SK-N-SH treated with all-trans-retinoic acid at 6 μM for 48 hours (cell line): ENCODE measurements at places on chromosomes 4 and X.

DNA sequence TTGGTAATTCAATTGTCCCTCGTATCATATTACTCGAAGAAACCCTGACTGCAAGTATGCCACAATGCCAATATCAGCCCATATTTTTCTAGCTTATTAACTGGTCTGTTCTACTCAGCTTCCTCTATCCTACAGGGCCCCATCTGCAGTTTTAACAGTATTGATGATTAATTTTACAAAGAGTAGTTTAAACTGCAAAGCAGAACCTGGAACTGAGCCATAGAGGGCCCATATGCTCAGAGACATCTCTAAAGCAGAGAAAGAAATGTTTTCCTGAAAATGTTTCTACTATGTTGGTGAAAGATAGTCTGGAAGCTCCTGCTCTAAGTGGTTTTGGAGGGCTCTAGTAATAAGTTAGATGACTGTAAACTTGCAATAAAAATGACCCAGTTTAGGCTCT lies 259.4 kb upstream of the CENPE start:
- no peak for ATAC-seq

DNA sequence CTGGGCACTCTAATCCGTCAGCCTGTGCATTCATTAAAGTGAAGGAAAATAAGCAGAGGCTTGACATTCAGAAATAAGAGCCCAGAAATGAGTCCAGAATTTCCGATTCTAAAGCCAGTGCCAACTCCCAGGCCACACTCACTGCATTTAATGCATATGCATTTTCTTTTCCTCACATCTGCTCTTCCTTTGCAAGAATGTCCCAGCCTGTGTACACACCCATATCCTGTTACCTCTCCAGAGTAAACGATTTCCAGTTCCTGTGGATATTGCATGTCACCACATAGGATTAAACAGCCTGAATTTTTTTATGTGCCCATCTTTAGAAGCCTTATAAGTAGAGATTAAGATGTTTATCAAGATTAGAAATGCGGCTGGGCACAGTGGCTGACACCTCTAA lies 27.5 kb downstream of the ARX start:
- ATAC-seq = no peak

- ATAC-seq = no peak
Observed at GRCh38 chr4:16450724-16451123, 224.5 kb upstream of the TAPT1 start.

DNA sequence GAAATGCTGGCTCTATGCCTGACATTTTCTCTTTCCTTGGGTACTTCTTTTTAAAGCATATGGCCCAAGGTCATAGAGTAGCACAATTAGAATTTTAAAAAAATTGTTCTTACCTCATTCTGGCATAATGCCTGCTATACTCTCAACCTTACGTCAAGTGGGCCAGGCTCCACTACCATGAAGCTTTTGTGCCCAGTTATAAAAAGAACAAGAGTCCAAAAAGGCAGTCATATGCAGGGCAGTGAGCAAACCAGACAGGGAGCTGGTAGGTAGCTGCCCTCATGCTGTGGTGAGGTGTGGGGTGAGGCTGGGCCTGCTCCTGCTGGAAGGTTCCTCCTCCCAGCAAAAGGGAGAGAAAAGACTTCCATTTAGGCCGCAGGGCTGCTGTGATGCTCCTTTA lies 64.4 kb upstream of the UCP1 start:
- ATAC-seq = no peak

- peak; percentile 92 for ATAC-seq
Observed at GRCh38 chr4:89134775-89135319, 23.5 kb downstream of the TIGD2 start.

- ATAC-seq = no peak
Observed at GRCh38 chr4:15958562-15958961, 4.4 kb downstream of the FGFBP2 start.

GRCh38 chr4:156021298-156021697 lies 67.6 kb upstream of the CTSO start:
- no peak for ATAC-seq

DNA sequence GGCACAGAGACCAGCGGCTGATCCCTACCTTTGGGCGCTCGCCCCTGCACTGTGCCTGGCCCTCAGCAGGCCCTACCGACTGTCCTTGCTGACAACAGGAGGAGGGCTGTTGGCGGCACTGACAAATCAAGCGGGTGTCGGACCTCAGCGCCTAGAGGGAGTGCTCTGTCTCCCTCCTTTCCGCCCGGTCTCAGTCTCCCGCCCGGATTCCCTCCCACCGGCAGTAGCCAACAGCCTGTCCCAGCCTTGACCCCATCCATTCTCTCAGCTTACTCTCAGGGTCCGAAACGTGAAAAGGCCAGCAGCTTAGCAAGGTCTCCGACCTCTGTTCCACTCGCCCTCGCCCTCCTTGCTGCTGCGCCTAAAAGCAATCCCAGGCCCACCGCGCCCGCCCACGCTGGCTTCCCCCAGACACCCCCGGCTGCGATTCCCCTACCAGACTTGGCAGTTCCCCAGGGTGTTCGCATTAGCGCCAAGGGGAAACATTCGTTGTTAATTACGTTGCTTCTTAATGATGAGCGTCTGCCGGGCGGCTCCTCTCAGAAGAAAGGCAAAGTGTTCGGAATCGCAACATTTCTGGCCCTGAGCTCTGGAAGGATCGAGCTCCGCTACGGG lies 96.2 kb downstream of the SOWAHB start:
- no peak for ATAC-seq

DNA sequence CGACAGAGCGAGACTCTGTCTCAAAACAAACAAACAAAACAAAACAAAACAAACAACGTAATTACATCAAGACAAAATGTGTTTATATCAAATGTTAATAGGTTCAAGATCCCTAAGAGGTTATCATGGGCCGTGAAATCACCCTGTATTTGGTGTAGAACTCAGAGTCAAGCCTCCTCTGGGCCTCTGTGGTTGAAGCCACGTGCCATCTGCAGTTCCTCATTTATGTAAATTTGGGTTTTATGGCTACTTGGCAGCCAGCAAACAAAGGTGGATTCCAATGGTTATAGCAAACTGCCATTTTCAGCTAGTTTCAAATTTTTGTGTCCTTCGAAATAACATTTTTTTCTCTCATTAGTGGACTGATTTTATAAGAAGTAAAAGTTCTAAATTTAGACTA lies 16.4 kb downstream of the NSDHL start:
- ATAC-seq = no peak

DNA sequence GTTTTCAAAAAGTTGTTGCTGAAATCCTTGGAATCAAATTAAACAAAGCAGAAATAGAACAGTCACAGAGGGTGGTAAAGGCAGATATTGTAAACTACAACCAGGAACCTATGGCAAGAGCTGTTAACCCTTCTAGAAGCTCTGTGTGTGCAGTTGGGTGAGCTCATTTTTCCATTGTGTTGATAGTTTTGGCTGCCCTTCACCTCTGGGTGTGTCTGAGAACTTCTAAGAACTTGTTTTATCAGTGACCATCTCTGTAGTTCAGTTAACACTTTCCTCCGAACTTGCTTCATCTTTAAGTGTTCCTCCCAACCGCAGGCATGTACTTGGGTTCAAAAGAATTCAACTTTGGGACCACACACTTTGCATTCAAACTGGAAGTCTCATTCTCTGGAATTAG lies 32.7 kb downstream of the RBMX start:
- no peak for ATAC-seq

DNA sequence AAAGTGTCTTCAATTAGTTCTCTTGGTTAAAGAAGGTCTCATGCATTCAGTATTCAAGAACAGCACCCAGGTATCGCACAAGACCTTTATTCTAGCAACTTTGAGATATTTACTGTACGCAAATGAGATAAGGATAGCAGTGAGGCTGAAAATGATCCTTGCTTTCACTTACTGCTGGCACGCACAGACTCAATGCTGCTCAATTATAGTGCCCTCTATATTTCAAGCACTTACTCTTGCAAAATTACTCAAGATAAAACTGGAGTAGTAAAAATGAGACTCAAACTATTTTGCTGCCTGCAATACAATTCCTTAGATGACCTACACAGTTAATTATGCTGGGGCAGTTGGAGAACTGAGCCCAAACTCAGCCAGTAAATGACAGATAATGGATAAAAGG lies 60.9 kb downstream of the ADGRA3 start:
- no peak for ATAC-seq

DNA sequence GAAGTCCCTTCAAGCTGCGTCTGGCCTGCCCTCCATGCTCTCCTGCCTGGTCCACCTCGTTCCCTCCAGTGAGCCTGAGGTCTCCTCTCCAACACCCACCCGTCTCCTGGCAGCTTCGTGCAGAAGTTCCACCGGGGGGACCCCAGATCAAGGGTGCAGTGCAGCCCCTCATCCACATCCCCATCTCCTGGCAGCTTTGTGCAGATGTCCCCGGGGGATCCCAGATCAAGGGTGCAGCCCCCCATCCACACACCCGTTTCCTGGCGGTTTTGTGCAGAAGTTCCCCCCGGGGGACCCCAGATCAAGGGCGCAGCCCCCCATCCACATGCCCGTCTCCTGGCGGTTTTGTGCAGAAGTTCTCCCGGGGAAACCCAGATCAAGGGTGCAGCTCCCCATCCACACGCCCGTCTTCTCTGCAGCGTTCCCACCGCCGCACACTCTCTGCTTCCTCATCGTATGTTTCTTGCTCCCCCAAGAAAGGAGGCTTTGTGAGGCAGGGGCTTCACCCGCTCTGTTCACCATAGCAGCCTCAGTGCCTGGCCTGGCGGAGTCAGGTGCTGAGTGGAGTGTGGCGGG lies 35.7 kb downstream of the PIGG start:
- ATAC-seq = no peak

DNA sequence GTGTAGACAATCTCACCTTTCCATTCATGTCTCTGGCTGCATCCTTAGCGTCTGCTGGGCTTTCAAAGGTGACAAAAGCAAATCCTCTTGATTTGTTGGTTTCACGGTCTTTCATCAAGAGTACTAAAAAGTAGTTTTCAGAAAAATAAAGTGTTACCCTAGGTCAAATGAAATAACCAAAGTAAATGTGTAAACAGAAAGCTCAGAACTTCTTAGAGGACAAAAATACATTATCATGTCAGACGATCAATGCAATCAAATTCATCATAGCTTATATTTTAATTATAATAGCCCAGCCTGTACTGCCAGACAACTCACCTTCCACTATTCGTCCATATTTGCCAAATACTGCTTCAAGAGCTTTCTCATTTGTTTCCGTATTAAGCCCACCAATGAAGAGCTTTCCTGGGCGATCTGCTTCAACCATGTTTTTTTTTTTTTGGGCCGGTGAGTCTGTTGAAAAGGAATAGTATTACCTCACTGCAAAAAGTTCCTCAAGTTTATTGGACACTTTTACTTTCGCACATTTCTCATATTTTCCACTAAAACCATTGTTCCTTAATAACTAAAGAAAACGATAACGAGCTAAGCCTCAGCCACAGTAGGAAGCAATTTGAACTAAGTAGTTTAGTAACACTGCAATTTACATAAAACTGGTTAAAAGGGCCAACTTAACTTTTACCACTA lies 1.4 kb downstream of the RBMX start:
- peak; percentile 40; the same call in 2 of the 3 replicates for ATAC-seq
